ENCODE measurements at places on chromosomes 5 and 9.

DNA sequence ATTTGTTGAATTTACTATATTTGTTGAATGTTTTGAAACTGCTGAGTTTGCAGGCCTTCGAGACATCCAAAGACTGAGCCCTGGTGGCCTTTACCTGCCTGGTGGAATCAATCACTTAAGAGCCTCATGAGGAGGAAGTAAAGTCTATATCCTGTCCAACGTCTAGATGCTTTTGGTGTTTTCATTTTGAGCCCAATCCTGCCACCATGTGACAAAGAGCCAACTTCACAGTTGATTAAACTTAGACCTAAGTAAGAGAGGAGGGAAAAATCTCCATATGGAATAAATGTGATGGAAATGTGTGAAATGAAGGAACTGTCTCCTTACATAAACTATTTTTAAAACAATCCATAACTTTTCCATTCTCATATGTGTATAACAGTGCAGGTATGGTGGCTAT is 220.1 kb downstream of the PRR16 start:
- no peak for DNase-seq

DNA sequence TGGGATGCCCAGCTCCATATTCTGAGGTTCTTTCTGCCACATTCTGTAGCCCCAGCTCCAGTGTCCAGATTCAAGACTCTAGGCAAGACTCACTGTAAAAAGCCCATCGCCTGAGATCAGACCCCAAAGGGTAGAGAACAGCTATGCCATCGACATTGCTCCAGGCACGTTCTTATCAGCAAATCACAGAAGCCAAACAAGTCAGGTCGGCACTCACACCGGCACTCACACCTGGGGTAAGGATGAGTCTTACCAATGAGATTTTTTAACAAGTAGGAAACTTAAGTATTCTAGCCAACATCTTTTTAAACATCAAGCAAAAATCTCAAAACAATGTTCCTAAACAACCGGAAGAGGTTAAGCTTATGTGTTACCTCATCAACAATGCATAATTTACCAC is 2.4 kb downstream of the CDKN2AIPNL start:
- DNase-seq, result no peak

DNA sequence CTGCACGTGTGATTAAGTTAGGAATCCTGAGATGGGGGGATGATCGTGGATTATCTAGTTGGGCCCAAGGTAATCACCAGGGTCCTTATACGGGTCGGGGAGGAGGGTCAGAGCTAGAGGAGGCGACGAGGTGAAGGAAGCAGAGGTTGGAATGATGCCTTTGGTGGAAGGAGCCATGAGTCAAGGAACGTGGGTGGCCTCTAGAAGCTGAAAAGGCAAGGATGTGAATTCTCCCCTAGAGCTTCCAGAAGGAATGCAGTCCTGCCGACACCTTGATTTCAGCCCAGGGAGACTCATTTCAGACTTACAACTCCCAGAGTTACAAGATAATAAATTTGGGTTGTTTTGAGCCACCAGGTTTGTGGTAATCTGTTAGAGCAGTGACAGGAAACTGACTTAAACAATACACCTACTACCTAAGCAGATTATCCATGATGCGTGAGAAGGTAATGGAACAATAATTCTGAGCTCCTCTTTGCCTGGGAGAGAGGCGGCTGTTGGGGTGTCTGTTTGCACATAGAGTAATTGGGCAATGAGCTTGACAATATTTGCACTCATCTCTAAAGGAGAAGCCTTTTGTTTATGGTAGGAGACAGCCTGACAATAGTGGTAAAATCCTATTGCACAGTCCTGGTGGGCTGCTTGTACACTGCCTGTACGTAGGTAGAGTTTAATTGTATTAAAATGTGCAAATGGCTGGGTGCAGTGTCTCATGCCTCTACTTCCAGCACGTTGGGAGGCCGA is 129.3 kb upstream of the IER5L start:
- DNase-seq, result no peak

GRCh38 chr9:32867026-32867425 is 83.7 kb downstream of the TMEM215 start:
- DNase-seq, result no peak

GRCh38 chr5:109942646-109943045 is 252.9 kb downstream of the MAN2A1 start:
- no peak for DNase-seq

GRCh38 chr9:13139641-13140171 is 139.8 kb downstream of the MPDZ start:
- peak; percentile 56 for DNase-seq

DNA sequence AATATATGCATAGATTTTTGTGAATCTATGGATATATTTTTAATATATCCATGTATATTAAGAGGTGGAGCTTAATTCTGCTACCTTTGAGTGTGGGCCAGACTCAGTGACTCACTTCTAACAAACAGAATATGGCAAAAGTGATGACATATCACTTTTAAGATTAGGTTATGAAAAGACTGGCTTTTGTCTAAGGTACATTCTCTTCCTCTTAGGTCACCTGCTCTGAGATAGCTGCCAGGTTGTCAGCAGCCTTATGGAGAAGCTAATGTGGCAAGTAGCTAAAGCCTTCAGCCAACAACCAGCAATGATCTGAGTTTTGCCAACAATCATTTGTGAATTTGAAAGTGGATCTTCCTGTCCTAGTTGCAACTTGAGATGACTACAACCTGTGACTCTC is 83.8 kb downstream of the ANKRD31 start:
- DNase-seq, result no peak

DNA sequence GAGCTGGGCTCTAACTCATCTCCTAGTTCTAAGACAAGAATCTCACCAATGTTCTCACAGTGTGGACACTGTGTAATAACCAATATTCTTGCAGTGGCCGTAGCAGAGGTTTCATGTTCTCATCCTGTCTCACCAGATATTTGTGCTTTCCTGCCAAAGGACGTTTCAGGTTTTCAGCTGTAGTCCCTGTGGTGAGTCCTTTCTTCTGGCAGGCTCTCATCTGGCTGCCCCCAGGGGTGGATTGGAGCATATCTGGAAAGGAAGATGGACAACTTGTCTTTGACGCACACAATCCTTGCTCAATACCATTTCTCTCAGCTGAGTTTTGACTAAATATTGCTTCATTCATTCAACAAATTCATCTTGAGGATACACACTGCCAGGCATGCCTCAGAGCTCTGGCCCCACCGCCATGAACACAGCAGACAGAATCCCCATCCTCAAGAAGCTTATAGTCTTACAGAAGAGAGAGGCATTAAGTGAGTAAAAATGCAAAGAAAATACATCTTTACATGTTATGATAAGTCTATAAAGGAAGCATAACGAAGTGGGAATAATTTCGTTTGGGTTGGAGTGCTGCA is 33.8 kb upstream of the NEURL1B start:
- DNase-seq, result no peak

DNA sequence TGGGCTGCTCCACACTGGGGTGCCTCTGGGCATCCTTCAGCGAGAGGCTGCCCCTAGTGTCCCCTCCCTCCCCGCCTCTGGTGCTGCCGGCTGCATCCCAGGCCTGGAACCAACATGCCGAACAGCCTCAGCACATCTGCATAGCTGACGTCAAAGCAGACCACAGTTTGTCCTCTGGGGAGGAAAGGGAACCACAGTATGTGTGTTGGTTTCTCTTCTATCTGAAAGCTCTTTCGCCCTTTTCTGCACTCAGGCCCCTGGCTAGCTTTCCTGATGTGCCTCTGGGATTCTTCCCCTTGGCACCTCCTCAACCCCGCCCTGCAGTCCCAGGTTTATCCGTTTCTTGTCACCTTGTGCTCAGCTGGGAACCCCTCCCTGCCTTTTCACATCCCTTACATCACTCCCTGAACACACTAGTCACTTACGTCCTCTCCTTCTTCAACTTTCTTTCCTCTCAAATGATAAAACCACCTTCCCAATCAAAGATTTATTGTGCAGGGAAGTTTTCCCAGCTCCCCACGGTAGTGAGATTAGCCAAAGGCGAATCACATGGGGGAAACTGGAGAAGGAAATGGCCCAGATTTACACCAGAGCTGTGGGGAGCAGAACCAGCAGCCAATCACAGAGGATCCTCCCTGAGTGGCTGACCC is 35.5 kb upstream of the B4GALT1 start:
- DNase-seq, result no peak

GRCh38 chr5:56337715-56338319 is 104.7 kb upstream of the ANKRD55 start:
- DNase-seq, result no peak

GRCh38 chr9:6557883-6558616 is 87.5 kb downstream of the GLDC start:
- DNase-seq, result no peak

DNA sequence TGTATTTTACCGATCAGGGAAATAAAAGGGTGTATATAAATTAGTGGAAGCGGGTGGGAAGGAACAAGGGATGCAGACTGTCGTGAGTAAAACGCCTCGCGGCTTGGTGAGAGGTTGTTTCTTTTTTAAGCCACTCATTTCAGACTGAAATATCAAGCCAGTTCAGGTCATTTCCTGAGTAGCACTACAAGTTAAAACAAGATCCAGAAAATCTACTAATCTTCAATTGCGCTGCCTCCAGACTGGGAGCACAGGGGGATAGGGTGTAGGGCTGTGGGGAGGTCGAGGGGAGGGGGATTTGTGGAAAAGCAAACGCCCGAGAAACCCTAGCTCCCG is 140.8 kb downstream of the TSSK1B start:
- no peak for DNase-seq

- no peak for DNase-seq
These were observed 21.9 kb upstream of the VDAC1 start for GRCh38 chr5:134026521-134027287.

DNA sequence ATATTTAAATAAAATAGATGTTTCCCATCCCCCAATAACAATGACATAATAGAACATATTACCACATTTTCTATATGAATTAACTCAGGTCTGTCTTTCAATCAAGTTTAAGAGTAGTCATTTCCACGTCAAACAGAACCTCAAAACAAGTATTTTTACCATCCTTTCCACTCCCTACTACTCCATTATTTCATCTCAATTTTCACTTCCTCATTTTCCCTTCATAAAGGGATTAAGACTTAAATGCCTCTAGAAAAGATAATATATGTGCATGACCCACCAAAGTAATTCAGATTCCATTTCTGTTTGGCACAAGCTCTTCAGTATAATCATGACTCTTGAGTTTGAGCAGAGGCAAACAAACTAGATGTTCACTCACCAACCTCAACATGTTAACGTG is 40.4 kb downstream of the ELOVL7 start:
- no peak for DNase-seq

- DNase-seq, result no peak
These were observed 86.6 kb downstream of the MACROH2A1 start for GRCh38 chr5:135312255-135312935.

DNA sequence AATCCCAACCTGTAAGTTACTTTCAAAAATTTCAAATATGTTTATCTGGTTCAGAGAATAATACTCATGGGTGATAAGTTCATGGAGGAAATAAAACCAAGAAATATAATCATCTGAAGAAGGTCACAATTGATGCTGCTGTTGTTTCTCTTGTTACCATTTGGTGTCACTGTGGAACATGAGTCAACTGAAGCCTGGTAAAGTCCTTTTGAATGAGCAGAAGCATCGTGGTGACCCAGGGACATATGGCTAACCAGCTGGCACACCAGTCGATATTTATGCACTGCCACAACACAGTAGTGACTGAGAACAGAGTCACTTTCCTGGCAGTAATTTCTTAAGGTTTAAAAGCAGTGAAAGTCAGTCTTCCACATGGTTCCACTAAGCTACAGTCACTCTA is 612.9 kb upstream of the TLE4 start:
- DNase-seq, result no peak

DNA sequence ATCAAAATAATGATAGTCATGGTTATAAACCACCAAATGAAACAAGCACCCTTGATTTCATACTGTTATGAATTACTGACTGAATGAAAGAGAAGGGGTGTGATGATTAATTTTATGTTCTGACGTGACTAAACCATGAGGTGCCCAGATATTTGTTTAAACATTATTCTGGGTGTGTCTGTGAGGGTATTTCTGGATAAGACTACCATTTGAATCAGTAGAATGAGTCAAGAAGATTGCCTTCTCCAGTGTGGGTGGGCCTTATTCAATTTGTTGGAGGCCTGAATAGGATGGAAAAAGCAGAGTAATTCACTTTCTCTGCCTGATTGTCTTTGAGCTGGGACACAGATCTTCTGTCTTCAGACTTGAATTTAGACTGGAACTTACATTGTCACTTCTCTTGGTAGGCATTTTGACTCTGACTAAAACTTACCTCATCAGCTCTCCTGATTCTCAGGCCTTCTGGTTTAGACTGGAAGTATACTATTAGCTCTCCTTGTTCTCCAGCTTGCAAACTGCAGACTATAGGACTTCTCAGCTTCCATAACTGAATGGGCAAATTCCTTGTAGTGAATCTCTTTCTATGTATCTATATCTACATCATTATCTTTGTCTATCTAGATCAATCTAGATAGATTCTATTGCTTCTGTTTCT is 321.9 kb upstream of the TARS1 start:
- DNase-seq, result no peak

- no peak for DNase-seq
These were observed 31.8 kb upstream of the PTGS1 start for GRCh38 chr9:122338994-122339393.

DNA sequence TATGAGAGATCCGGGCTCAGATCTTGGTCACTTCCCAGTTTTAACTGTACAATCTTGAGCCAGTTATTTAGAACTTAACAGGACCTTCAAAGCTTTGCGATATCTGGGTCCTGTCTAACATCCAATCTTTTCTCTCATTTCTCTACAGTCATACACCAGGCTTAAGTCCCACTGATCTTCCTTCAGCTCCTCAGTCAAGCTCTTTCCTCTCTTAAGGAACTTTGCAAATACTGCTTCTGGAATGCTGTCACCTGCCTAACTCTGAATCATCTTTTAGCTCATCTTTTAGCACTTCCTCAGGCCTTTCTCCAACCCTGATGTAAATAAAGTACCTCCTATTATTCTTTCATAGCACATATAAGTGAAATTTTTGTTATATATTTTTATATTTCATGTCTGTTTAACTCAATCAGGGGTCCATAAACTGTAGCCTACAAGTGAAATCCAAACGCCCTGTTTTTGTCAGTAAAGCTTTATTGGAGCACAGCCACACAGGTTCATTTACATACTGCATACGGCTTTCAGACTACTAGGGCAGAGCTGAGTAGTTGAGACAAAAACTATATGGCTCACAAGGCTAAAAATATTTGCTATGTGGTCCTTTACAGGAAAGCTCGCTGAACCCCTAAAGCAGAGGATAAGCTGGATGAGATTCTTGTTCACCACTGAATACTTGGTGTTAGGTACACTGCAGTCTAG is 63.5 kb downstream of the MEF2C start:
- no peak for DNase-seq

GRCh38 chr5:16037121-16037845 is 142.3 kb downstream of the MARCHF11 start:
- DNase-seq, result no peak

DNA sequence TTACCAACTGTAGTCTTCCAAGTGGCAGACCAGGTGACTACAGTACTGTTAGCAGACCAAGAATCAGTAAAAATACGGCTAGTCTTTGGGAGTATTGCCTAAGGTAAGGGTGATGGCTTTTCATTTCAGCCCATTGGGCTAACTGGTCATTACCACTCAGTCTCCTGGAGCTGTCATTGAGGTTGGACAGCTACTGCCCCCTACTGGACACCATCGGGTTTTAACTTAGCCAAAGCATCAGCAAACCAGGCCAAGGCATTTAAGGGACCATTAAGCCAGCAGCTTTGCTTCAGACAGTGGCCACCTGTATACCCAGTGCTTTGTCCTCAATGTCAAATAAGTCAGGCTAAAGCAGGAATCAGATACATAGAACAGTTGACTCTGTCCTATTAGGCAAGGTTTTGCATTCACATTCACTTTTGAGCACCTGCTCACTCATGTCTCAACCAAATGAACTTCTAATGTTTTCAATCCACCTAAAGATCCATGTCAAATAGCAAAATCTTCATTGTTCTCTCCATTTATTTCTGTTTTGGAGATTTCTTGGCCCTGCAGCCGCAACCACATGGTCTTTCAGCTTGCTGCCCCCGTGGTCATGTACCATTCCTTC is 117.2 kb downstream of the INVS start:
- no peak for DNase-seq
